Nephron progenitor cell (in vitro differentiated cells): ENCODE measurements at places on chromosomes 1 and 21.
A peak's percentile ranks its signal among the peaks of the same experiment; 100 is the strongest.

DNA sequence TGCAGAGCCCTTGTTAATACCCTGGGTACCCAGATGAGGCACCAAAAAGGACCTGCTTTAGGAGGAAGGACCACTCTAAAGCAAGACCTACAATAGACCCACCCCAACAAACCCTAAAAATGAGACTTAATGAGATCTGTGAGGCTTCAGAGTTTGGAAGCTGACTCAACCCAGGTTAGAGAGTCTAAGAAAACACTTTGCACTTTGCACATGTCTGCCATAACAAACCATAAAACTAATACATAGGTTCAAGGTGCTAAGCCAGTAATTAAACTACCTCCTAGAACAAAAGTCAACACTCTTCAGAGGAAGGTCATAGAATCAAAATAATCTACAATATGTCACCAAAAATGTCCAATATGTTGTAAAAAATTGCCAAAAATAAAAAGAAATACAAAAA is 124.7 kb upstream of the C1orf21 start:
- no peak for DNase-seq

- DNase-seq, result peak; percentile 98
Observed at GRCh38 chr1:47437447-47438164, at the start of gene FOXD2. Gene FOXD2, plus strand, starts transcription at chr1:47438044. Its CDS starts 92 bp downstream, at chr1:47438136.

DNA sequence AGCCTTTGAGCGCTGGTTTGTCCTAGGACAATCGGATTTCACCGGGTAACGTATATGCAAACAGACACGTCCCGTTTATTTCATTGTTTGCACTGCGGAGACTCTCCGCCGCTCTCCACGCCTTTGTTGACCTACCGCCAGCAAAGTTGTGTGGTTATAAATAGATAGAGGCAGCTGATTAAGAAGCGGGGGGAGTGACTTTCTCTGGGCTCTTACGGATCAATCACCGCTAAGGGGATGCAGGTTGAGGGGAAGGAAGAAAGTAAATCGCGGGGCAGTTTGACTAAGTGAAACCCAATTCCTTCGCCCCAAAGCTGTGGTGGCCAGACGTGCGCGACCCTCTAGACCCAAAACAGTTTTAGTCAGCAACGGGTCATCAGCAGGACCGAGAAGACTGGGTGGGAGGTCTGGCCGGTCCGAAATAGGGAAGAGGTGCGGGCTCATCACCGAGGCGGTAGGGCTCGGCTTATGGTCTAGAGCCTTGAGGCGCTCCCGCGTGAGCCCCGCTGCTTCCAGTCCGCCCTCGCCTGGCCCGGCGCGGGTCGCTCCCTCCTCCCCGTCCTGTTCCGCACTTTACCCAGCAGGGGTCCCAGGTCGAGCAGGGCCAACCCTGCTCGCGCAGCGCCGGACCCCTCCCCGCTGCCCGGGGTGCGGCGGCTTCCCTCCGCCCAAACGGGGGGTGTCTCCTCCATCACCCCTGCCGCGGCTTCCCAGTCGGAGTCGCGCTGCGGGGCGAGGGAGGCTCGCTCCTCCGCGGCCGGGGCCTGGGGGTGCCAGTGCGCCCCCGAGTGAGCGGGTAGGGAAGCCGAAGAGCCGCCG is 120.8 kb upstream of the RRP15 start:
- peak; percentile 77 for DNase-seq

- no peak for DNase-seq
Observed at GRCh38 chr1:118321840-118322239, 136.8 kb upstream of the SPAG17 start.

GRCh38 chr1:2592672-2593071 is 6.1 kb downstream of the PRXL2B start:
- DNase-seq, result no peak

DNA sequence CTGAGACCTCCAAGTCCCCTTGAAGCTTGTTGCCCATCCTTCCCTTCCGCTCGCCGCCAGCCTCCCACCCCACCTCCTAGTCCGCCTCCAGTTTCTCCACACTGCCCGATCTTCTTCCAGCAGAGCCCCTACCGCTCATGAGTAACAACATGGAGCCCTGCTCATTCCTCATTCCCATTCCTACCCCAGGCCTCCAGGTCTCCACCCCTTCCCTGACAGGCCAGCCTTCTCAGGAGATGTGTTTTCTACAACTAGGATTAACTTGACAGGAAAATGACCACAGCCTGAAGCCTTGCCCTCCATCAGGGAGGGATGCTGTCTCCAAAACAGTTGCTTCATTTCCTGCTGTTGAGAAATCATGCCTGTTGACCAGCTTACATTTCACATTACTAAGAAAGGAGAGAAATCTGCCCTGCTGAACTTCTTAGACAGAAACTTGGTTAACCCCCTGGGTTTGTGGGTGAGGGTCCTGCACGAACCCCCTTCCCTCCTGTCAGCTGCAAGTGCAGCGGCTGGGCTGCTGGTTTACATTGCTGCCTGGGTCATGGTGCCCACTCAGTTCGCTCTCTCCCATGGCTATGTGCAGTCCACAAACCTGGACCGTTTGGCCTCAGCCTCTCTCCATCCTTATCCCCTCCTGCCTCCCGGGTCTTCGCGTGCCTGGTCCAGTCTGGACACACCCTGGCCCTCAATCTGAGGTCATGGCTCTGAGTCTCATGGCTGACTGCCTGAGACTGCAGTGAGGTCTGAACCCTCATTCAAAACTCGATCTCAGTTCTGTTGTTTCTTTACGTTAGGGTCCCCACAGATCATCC is 16.1 kb upstream of the CHI3L1 start:
- DNase-seq, result no peak

- DNase-seq, result peak; percentile 32
Observed at GRCh38 chr1:9909234-9910046, 629 bp downstream of the CTNNBIP1 start.

- DNase-seq, result no peak
Observed at GRCh38 chr1:71621785-71622184, 541.0 kb upstream of the ZRANB2 start.
